ENCODE measurements at places on chromosomes 1 and 21.

GRCh38 chr1:106722466-106722865 is 334.0 kb upstream of the PRMT6 start:
- DNase-seq, result no peak

DNA sequence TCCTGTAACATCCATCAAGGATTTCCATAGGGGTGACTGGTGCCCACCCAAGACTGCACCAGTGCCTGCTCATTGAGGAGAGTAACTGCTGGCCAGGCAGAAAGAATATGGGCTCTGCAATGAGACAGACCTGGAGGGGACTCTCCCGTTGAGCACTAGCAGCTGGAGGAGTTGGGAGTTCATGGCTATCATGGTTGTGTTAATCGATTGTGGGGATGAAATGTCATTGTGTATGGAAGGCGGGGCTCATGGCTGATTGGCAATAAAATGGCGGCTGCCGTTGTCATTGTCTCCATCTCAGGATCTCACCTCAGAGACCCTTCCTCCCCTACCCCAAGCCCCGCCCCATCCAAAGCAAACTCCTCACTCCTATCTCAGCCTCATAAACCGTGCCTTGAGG is 3.9 kb downstream of the TMEM125 start:
- no peak for DNase-seq

DNA sequence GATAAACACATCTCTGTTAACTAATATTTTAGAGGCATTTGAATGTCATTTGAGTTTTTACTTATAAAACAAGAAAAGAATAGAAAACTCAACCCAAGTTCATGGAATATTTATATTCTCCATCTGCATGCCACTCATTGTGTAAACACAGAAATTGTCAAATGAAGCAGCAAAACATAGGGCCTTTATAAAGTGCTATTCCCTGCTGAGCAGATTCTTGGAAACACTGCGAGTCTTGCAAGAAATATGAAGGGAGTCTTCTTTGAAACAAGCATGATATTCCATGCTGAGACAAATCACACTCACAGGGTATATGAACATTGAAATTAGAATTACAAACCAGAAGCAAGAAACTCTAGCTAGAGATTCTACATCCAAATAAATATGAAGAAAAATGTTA is 655.8 kb downstream of the BRINP3 start:
- DNase-seq, result no peak

DNA sequence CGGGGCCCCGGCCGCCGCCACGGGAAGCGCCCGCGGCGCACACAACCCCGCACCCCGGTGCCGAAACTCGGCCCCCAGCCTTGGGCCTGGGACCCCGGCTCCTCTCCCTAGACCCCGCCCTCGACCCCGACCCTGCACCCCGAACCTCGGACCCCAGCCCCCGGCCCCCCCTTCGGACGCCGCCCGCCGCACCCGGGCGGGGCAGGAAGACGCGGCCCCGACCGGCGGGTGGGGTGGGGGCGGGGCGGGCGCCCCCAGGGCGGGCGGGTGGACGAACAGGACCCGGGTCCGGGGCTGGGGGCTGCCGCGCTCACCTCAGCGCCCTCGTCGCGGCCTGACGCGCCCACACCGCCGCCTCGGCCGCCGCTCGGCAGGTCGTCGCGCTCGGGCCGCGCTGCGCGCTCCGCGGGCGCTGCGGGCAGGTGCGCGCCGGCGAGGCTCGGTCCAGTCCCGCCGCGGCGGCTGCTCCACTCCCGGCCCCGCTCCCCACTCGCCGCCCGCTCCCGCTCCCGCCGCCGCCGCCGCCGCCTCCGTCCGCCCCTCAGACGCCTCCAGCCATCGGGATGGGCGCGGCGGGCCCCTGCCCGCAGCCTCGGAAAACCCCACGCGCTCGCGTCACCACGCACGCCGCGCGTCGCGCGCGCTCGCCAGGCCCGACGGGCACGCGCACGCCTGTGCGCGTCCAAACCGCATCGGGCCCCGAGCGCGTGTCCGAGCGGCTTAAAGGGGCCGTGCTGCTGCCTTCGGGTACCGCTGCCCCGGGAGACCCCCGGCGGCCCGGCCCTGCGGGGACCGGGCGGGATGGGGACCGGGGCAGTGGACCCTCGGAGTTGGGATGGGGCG is at the start of gene GNB1:
TSS of gene GNB1 (minus strand) at position 582 of the 843 bp plus-strand sequence. CDS start 65,634 bp downstream, outside the sequence.
- peak; percentile 91 for DNase-seq

DNA sequence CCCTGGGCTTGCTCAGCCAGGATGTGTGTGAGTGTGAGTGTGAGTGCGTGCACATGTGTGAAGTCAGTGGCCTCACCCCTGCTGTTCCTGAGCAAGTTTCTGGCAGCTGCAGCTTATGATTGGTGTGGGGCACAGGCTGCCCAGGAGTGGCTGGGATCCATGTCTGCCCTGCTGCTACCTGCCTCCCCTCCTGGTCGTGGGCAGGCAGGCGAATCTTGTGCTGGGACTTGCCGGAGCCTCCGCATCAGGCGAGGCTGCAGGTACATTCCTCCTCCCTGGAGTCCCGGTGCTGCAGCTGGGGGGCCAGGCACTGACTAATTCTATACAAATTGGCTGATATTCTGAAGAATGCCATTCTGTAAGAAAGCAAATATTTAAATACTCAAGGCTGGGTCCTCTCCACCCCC is 85.6 kb upstream of the WNT4 start:
- no peak for DNase-seq

DNA sequence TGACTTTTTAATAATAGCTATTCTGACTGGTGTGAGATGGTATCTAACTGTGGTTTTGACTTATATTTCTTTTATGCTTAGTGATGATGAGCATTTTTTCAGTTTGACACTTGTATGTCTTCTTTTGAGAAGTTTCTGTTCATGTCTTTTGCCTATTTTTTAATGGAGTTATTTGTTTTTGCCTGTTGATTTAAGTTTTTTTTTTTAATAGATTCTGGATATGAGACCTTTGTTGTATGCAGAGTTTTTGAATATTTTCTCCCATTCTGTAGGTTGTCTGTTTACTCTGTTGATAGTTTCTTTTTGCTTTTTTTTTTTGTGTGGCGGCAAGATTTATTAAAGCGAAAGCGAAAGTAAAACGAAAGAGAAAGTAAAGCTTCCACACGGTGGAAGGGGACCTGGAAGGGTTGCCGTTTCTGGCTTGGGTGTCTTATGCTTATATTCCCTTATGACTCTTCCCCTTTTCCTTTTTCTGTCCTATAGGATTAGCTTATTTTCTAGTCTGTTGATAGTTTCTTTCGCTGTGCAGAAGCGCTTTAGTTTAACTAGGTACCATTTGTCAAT is 67.6 kb downstream of the TBX19 start:
- DNase-seq, result peak; percentile 61

DNA sequence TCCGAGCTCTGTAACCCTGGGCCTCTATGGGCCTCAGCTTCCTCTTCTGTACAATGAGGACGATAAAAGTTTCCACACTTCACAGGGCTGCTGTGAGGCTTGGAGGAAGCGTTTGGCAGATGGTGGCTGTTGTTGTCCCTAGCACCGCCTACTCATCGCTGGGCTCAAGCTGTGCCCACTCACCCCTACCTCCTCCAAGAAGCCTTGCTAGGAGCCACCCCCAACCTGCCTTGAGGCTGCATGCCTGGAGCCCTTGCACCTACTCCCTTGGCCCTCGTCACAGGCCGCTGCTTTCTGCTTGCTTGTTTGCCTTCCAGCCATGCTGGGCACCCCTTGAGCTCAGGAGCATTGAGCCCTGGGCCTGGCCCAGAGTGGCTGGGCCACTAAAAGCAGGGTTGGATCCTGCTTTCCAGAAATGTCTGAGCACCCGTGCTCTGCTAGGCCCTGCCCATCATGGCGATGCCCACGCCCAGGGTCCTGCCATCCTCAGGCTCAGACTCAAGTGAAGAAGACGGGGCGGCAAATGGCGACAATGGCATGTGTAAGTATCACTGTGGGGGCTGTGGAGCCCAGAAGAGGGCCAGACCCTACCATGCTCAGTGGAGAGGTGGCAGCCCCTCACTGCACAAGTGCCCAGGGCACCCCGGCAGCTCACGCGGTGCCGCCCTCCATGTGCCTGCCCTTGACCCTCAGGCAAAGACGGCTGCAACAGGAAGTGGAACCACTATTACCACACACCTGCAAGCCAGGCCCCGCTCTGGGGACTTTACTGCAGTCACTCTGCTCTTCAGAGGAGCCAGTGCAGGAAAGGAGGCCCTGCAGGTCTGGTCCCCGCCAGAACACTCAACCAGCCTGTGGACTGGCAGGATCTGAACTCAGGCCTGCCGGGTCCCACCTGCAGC is 9.5 kb downstream of the SH3BGRL3 start:
- DNase-seq, result peak; percentile 41

- DNase-seq, result peak; percentile 74
Measured at GRCh38 chr1:24536391-24536840, 19.5 kb upstream of the NCMAP start.

DNA sequence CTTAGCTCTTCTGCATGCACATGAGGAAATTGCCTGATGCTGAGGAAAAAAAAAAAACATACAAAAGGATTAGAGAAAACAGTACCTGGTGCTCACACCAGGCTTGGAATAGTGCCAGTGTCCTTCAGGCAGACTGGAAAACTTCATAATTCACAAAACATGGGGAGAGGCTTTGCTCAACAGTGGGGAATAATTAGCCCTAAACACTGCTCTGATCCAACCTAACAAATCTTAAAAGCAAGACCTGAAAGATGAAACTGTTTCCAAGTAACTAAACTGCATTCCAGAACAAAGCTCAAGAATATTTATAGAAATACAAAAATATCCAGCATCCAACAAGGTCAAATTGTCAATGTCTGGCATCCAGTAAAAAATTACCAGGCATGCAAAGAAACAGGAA is 124.8 kb downstream of the AK5 start:
- DNase-seq, result no peak
